ENCODE measurements at places on chromosomes 2 and 18. TPM values are rescaled to one million over a fixed set of nuclear protein-coding genes. Genes with fewer than 3 reads are reported as not detected.

Gene TRABD2A
- total RNA-seq: 6.0 TPM

Gene ZSWIM2
- not detected for total RNA-seq

Gene DCTN1
- total RNA-seq: 193 TPM

Gene TMEM247
- total RNA-seq: not detected

Gene FOXD4L1
- total RNA-seq: 0.30 TPM

Gene FIGN
- 1.2 TPM for total RNA-seq

Gene IL18R1
- 0.30 TPM for total RNA-seq

Gene PLCL1
- 1.5 TPM for total RNA-seq

Gene TLX2
- not detected for total RNA-seq

Gene COBLL1
- 26.9 TPM for total RNA-seq

Gene VWC2L
- total RNA-seq: not detected

Gene ZNF397
- 17.2 TPM for total RNA-seq

Gene ZNF396
- 0.65 TPM for total RNA-seq

Gene SERPINE2
- total RNA-seq: 2,341 TPM

Gene LOXL3
- total RNA-seq: 87.4 TPM

Gene LRRC30
- not detected for total RNA-seq

Gene SERPINB12
- total RNA-seq: not detected

Gene KYNU
- total RNA-seq: 1.8 TPM

Gene SFT2D3
- total RNA-seq: 5.3 TPM

Gene IL36A
- total RNA-seq: not detected

Gene DNAJC5G
- not detected for total RNA-seq

Gene HOXD12
- total RNA-seq: not detected

Gene C1QL2
- total RNA-seq: not detected

Gene YPEL5
- total RNA-seq: 92.9 TPM

Gene IL37
- total RNA-seq: not detected

Gene TMEFF2
- 5.6 TPM for total RNA-seq

Gene NYAP2
- total RNA-seq: not detected

Gene DCC
- not detected for total RNA-seq

Gene NPPC
- not detected for total RNA-seq

Gene SLC5A7
- not detected for total RNA-seq

Gene CAVIN2
- 6.2 TPM for total RNA-seq

Gene SCTR
- not detected for total RNA-seq

Gene IL36RN
- not detected for total RNA-seq

Gene GCC2
- total RNA-seq: 37.6 TPM

Gene SULT1C4
- 0.30 TPM for total RNA-seq

Gene SPATS2L
- total RNA-seq: 53.7 TPM

Gene UGT1A6
- not detected for total RNA-seq

Gene EFEMP1
- total RNA-seq: 180 TPM

Gene TGFA
- 0.28 TPM for total RNA-seq

Gene MYOM1
- total RNA-seq: 3.0 TPM

Gene BMP10
- total RNA-seq: not detected

Data from smooth muscle cell of the umbilical artery (primary cell).